Hypothalamus (tissue), 51 donors: ENCODE measurements at places on chromosomes 7 and 10.

DNA sequence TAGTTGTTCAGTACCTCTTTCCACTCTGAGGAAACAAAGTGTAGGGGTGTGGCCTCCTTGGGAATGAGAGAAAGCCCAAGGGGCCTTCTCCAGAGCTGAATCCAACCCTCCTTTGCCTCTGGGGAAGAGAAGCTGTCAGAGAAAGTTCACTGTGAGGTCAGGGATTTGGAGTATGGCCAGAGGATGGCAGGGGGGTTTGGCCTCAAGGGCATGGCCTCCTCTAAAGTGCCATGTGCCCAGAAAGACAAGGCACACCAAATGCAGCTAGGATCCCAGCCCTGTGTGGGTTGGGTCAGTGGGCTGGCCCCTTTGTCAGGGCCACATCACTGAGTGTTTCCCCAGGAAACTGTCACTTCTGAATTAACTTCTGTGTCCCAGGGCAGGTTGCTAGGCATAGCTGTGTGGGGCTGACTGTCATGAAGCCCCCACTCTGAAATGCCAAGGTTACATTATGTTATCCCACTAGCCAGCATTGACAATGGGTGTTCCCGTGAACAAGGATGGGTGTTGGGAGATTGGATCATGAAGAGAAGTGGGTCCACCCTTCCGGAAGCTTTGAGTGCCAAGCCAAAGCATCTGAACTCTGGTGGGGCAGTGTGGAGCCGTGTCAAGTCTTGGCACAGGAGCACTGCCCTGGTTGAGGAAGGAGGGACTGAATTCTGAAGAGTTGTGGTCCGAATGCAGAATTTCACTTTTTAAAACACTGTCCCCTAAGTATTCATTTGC lies 123.3 kb downstream of the ZMIZ1 start:
- DNase-seq, result no peak

DNA sequence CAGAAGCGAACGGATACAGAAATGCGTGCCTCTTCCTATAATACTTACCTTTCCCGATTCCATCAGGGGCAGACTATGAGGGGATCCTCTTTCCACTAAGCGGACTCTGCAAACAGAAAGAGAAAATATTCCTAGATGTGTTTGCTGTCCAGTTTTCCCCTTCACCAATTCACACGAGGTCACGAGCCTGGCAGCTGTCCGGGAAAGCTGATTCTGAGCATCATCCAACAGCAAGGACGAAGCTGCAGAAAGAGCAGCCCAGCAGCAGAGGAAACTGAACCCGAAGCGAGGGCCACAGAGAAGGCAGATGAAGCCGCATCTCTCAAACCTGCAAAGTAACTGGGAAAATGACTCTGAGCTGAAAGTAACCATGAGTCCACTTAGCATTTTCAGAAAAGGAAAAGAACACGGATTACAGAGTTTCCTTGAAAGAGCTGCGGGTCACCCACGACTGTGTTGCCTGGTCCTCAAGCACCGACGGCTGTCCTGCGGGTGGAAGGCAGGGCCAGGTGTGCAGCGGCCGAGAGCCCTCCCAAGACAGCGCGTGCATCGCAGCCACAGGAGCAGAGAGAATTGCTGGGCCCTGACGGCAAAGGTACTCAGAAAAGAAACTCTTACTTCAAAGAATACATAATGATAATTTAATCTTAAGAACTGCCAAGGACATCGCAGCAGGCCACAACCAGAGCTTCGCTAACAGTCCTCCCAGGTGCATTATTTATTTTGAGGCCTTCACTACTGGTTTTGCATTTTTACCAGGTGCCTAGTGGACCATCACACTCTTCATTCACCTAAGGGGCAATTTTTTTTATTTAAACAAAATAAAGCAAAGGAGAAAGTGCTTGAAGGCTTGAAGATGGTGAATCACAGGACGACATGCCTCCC lies 153.3 kb downstream of the ZMYND11 start:
- no peak for DNase-seq

DNA sequence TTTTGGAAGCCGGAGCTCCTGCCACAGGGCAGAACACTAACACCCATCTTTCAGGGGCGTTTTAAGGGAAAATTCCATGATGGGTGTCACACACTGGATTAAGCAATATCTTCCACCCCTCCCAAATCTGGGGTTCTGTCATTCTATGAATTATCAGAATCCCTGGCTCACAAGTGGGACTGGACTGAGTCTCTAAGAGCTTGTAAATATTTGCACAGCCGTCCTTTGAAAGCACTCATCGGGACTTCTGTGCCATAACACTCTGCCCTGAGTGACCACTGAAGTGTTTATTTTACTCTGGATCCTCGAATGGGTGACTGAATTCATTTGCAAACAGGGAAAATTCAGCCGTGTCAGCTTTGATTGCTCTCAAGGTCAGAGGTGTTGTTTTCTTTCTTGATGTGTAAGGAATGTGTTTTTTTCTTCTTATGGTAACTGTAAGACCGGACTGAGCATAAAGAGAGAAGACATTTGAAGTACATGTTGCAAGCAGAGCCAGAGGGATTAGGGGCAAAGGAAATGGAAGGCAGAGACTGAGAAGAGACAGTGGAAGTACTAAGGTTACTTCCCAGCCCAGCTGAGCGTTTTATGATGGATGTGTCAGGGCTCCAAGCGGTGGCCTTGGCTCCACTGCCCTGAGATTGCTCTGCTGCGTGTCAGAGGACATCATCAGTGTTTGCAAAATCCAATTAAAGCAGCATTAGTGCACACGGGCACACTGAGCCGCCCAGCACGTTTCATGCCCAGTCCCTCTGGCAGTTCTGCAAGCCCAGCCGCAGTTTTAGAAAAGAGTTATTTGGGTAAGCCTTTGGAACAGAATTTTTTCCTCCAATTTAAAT lies 17.7 kb upstream of the GTPBP4 start:
- no peak for DNase-seq

DNA sequence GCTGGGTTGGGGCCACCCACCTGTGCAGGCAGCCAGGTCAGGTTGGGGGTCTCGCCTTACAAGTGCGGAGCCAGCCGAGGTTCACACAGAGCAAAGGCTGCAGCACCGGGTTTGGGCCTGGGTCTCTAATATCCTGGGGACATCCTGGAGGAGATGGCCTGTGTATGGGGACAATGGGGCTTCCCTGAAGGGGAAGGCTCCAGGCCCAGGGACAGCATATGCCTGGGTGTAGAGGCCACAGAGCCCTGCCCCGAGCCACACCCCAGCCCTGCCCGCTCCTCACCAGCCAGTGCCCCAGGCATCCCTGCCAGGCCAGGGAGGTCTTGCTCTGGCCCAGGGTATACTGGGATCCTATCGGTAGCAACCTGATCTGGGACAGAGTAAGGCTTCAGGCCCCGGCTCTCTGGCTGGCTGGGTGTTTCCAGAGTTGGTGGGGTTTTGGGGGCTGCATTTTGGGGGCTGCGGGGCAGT lies 9.1 kb downstream of the TTYH3 start:
- no peak for DNase-seq

DNA sequence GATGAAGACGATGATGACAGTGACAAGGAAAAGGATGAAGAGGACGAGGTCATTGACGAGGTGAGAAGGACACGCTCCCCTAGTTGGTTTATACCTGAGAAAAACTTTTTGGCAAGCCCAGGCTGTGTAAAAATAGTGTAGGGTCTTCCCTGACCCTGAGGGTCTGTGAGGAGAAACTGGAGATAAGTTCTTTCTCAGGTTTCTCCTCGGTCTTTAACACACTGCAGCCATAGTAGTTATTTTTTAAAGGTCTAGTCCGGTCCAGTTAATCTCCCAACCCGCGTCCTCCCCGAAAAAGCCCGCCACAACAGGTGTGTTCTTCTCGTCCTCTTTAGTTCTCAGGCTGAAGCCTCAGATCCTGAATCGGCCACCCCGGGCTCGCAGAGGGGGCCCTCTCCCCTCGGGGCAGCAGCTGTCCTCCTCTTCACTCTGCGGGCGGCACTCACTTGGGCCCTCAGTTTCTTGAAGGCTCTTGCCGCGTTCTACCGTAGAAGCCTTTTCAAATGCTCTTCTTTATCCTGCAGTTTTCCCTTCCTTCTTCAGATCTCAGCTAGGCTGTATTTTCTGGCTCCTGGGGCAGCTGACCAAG lies 411 bp downstream of the BCCIP start:
- no peak for DNase-seq

DNA sequence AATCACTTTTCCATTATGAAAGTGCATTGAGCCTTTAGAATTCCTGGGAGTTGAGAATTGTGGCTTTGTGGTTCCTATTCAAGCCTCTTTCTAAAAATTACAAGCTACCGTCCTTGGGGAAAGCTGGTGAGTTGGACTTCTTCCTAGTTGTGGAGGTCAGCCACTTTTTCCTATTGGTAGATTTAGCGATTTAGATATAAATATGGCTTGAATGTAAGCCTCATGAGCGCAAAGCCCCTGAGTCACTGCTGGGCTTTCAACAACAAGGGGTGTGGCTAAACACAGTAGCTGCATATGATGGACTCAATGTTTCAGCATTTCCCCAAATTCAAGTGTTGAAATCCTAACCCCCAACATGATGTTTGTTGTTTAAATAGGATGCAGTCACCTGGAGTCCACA lies 150.0 kb upstream of the IGFBP3 start:
- DNase-seq, result no peak

- DNase-seq, result no peak
Measured at GRCh38 chr7:41047211-41047610, 655.7 kb downstream of the INHBA start.

GRCh38 chr7:30950197-30950596 lies 13.6 kb upstream of the GHRHR start:
- DNase-seq, result no peak

DNA sequence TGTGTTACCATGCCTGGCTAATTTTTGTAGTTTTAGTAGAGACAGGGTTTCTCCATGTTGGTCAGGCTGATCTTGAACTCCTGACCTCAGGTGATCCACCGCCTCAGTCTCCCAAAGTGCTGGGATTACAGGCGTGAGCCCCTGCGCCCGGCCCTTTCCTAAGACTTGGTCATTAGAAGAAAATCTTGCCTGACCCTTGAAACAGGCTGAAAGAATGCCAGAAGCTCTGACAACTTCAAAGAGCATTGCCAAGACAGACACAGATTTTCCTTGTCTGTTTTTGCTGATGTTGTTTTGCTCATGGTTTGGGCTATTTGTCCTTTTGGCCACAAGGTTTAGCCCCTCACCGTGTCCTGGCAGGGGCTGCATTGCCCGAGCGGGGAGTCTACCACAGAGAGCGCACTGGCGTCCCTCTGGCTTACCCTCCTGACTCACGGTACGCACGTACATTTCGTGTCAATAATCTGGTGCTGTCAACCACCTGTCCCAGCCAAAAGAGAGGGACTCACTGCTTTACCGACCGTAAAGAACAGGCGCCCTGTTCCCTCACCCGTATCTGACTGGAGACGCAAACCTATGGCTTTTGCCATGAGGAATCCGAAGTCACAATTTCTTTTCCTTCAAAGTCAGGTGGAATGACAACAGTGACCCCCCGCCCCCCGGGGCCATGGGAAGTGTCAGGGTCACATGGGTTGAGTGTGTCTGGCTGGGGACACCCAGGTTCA lies 10.1 kb upstream of the INPP5A start:
- no peak for DNase-seq

GRCh38 chr10:70750156-70750703 lies 34.9 kb downstream of the TBATA start:
- DNase-seq, result no peak

DNA sequence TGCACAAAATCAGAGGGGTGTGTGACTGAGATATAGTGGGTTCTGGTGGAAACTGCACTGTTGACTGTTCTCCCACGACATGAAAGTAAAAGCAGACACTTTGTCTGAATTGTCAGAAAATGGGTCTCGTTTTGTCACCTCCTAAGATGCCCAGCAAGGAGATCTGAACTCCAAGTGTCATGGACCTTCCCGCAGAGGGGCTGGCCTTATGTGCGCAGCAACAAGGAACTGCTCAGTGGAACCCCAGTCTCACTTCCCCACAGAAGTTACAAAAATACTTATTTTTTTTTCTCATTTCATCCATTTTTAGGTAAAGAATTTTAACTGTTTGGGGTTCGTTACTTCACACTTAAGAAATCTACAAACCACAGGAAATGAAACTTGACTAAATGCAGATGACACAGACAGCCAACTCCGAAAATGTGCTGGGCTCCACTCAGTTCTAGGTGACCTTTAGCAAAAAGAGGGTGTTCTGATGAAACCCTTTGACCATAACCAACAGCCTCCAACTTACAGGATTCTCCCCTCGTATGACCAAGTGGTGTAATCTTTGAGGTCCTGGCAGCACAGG lies 115.0 kb downstream of the FAM107B start:
- no peak for DNase-seq

- no peak for DNase-seq
Measured at GRCh38 chr7:98221611-98222532, 10.6 kb downstream of the BHLHA15 start.

- DNase-seq, result no peak
Measured at GRCh38 chr10:13701157-13701919, 114.6 kb downstream of the PRPF18 start.

DNA sequence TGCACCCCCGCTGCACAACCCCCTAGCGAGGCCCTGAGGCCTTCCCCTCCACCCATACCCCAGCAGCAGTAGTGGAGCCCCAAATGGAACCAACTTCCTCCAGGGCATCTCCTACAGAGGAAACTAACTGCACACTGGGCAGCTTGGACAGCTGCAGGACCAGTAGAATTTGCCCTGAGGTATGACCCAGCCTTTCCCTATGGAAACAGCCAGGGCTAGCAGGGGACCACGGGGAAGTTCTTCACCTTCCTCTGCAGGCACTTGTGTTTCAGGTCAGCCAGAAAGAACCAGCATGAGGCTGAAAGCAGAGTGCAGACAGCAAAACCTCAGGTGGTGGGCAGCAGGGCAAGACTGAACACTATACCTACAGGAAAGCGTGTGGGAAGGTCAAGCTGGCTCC lies 5.7 kb upstream of the EEPD1 start:
- no peak for DNase-seq

- DNase-seq, result no peak
Measured at GRCh38 chr7:110170841-110171240, 920.1 kb upstream of the LRRN3 start.

DNA sequence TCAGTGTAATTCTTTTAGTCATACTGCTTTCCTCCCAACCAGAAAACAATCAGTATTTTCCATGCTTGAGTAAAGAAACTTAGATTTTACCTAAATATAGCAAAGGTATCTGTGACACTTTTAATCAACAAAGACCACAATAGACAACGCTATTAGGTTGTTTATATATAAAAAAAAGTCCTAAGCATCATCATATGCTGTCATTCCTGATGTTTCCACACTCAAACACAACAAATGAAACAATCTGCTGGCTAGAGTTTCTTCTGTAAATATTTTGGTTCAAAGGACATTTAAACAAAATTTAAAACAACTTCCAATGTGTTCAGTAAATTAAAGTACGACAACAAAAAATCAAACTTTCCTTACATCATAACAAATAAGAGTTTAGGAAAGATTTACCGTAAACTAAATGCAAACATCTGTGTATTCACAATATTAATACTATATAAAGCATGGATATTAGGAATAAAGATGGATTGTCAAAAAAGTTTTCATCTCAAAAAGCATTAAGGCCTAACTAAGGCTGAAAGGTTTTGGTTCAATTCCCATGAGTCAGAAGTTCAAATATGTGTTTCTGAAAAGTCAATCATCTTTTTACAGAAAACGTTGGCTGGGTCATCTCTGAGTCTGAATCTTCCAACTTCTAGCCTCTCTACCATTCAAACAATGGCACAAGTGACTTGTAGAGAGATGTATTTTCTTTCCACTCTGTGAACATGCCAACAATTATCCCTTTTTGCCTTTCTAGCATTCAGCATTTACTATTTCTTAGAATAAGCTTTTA lies 157.1 kb downstream of the CRPPA start:
- no peak for DNase-seq

- no peak for DNase-seq
Measured at GRCh38 chr7:40833888-40834234, 699.1 kb downstream of the SUGCT start.
